Lung (tissue), 17 donors: ENCODE measurements at places on chromosomes 7 and 10. TPM values are rescaled to one million over a fixed set of nuclear protein-coding genes. Genes with fewer than 3 reads are reported as not detected.

Gene TMEM270
- not detected for total RNA-seq

- DNase-seq, result peak; percentile 61
These were observed 26.3 kb downstream of the DNMBP start for GRCh38 chr10:99983280-99983988.

DNA sequence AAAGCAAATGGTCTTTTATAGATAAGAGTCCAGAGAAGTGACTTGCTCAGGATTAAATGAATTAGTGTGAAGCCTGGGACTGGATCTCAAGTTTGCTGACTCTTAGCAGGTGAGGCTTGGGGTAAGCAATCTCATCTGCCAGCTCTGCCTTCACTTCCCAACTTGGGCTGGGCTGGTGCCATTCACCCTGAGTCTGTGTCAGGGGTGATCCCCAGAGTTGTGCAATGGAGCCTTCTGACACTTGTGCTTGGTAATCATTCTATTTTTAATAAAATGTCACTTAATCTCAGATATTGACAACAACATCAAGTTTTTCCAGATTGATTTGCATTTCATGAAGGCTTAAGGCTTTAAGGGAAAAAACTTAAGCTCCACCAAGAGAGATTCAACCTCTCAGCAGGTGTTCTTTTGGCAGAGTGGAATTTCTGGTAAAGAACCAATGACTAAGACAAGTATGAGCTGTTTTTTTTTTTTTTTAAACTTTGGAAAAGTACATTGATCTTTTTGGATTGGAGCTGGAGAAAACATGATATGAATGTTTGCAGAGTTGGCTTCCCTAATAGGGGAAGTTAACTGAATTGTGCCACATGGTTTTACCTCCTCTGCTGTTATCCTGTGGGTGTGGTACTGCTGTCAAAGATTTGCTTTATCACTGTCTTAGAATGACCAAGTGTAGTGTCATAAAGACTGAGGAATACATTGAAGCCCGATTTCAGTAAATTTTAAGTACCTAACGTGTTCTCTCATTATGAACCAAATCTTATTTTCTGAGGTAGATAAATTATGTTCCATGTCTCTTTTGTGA is 48.6 kb upstream of the GPR37 start:
- no peak for DNase-seq

DNA sequence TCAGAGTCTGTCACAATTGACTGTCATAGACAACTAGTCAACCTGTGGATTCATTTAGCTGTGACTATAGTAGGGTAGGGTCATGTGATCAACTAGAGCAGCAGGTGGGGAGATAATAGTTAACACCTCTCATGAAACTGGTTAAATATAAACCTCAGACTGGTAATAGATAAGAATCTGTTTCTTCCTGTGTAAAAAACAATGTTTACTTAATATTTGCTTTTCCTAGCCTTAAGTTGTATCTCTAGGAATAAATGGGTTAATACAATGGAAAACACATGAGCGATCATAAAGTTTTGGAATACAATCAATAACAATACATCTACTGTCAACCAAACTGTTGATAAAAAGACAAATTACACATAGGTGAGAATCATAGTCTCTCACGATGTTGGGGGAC is 43.4 kb upstream of the ITGB8 start:
- DNase-seq, result no peak

DNA sequence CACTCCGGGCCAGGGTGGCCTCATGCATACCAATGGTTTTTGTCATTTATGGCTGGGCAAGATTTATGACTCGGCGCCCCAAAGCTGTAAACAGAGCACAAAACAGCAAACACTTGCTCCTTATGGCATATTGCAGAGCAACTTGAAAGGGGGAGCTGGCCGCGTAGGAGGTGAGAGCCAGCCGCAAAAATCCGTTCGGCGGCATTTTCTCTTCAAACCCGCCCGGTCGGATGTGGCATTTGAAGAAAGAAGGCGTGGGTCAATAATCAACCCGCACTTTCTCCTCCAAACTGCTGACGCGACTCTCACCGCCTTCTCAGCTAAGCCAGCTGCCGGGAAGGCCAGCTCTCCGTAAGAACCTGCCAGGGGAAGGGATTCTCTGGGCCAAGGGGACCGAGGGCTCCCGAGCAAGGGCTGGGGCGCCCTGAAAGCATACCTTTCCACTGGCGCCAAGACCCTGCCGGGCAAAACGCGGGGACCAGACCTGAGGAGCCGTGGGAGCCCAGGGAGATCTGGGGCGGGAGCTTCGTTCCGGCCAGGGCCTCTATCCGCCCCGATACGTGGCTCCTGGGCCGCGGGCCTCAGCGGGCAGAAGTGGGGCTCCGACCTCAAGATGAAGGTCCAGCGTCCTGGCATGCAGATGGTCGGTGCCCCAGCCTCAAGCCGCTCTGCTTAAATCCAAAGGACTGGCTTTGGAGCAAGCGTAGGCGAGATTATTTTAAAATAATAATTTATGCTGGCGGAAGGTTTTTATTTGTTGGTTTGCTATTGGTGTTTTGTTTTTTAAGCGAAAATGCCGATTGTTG is 12.9 kb upstream of the HOXA2 start:
- peak; percentile 85 for DNase-seq

DNA sequence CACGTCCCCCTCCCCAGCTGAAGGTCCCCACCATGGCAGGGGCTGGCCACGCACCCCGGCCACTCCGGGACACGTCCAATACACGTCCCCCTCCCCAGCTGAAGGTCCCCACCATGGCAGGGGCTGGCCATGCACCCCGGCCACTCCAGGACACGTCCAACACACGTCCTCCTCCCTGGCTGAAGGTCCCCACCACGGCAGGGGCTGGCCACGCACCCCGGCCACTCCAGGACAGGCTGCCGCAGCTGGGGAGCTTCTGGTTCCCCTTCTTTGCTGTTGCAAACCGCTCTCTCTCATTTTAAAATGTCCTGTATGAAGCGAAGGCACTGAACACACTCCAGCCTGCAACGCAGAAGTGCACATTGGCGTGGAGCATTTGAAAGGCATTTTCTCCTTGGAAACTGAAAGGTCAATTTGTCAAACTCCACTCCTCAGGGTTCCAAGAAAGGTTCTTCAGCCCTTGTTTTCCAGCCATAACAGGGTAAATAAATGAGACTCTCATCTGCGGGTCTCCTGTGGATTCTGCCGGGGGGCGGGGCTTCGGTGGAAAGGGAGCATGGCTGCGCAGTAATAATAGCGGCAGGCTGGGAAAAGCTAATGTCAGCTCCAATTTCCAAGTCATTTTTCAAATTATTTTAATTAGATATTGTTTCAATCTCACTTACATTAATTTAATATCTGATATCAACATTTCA is 580.3 kb downstream of the DNAJB6 start:
- DNase-seq, result no peak

- no peak for DNase-seq
These were observed 45.2 kb upstream of the MSMB start for GRCh38 chr10:46091080-46091827.

- no peak for DNase-seq
These were observed 133.5 kb upstream of the PTPRZ1 start for GRCh38 chr7:121739465-121739864.

DNA sequence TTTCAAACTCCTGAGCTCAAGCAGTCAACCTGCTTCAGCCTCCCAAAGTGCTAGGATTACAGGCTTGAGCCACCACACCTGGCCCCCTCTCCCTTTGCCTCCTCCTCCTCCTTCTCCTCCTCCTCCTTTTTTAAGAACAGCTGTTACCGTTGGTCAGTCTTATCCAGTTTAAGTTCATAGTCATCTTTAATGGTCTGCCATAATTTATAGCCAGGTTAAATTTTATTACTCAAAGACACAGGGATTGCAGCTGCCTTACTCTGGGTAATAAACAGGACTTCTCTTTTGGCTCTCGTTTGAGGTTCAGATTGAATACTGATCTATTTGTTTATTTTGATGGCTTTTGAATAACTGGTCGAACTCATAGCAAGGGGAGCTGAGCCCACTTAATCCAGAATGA is 35.2 kb downstream of the ATOH7 start:
- no peak for DNase-seq

- DNase-seq, result no peak
These were observed 163.2 kb downstream of the NOC3L start for GRCh38 chr10:94199565-94199964.

DNA sequence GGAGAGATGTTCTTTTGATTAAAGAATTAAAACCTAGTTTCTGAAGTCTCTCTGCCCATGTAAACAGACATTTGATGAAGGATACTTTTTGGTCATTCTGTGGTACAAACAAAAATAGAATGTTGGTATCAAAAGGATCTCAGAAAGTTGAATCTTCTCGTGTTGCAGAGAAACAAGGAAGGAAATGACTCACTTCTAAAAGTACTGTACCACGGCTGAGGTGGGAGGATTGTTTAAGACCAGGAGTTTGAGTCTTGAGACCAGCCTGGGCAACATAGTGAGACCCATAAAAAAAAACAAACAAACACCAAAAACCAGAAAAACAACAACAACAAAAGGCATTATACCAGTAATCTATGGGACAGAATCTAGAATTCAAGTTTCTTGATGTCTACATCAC is 69.7 kb downstream of the PRSS58 start:
- DNase-seq, result no peak

GRCh38 chr10:79333513-79333912 is 13.8 kb upstream of the PPIF start:
- no peak for DNase-seq

GRCh38 chr10:130956251-130956650 is 355.3 kb downstream of the TCERG1L start:
- no peak for DNase-seq

DNA sequence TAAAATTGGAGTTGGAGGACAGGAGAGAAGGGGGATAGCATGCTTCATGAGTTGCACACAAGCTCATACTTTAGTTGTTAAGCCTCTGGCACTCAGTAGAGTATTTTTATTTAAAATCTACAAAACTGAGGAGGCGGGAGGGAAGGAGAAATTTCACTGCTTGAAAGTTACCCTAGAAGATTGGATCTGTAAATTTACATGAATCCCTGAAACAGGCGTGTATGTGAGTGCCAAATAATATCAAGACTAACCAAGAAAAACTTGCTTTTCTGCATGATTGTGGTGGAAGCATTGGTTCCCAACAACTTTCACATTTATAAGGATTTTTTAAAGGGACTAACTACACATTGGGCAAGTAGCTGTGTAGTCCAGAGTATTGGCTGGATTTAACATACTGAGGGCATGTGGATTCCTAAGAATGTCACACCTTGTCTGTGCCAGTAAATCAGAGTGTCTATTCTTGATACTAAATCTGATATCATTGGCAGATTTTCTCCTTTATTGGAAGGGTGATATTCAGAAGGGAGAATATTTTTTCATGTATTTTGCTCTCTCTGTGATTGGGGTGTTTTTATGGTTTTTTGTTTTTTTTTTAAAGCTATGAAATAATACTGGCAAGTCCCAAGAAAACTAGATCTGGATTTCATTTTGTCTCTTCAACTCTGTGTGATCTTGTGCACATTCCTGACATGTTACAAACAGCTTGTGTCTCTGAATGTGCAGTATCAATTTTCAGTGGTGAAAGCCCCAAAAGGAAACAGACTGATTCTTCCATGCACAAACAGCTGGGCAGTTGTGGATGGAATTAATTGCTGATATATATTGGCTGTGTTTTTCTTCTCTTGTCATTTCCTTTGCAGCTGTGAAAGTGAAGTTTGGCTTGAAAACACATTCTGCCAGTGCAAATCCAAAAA is 67.2 kb downstream of the ADD3 start:
- peak; percentile 78 for DNase-seq
